ENCODE measurements at places on chromosomes 5 and 9. TPM values are rescaled to one million over a fixed set of nuclear protein-coding genes. Genes with fewer than 3 reads are reported as not detected.

- no peak for DNase-seq
Observed at GRCh38 chr9:115520646-115521045, 402.7 kb upstream of the TNC start.

- DNase-seq: no peak
Observed at GRCh38 chr5:1086137-1086536, 25.7 kb downstream of the SLC12A7 start.

DNA sequence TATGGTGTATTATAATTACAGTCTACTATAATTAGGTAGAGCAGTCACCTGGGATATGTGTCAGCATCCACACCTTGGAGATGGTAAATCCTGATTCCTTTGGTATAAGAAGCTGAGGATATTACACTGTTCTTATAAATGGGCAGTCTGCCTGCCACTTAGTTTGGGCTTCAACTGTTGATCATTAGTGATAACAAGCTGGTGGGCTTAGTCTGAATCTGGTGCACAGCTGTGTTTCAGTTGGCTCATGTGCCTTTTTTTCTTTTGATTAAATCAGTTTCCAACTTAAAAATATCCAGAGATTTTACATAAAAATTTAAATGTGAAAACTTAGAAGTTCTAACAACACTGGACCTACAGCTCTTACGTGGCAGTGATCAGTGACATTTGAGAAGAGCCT is 21.2 kb downstream of the LVRN start:
- DNase-seq: no peak

GRCh38 chr5:78063495-78063894 is 231.0 kb downstream of the AP3B1 start:
- DNase-seq: no peak

CD274 gene
- 1.0 TPM for total RNA-seq

TRIM41 gene
- 22.1 TPM for total RNA-seq
